GM12878 (cell line): ENCODE measurements at places on chromosomes 16 and 17. TPM values are rescaled to one million over a fixed set of nuclear protein-coding genes. Genes with fewer than 3 reads are reported as not detected.
A peak's percentile ranks its signal among the peaks of the same experiment; 100 is the strongest.

Gene GGT6
- 0.16 and 0.26 TPM in 2 replicates for total RNA-seq

DNA sequence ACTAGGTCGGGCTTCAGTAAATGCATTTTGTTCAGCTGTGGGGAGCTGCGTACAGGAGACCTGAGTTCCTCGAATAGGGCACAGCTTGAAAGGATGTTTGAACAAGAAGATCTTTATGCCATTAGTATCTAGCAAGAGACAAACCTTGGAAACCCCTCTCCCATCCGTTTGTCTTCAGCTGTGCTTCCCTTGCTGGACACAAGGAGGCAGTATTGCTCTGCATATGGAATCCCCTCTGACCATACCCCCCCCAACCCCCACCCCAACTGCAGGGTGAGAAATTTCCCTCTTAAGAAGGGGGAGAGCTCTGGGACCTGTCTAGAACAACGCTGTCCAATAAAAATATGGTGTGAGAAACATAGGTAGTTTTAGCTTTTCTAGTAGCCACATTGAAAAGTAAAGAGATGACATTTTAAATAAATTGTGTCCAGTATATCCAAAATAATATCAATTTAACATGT lies 1.6 kb downstream of the MRM1 start:
- no peaks in the 10 kb centered on the region for H3K27me3 ChIP-seq
- H3K27ac ChIP-seq = 0 out of 2 replicates have a peak overlapping the region, but pooled peaks have one; percentile 90
- H3K4me1 ChIP-seq = peaks cover 13% of the 10 kb centered on the region

- peaks cover 9% of the 10 kb centered on the region; the same call in 1 of the 2 replicates for H3K36me3 ChIP-seq
- H3K27ac ChIP-seq = no peak overlapping the region
- no peaks in the 10 kb centered on the region for H3K27me3 ChIP-seq
Observed at GRCh38 chr17:46730026-46730425, 88.5 kb downstream of the WNT3 start.

DNA sequence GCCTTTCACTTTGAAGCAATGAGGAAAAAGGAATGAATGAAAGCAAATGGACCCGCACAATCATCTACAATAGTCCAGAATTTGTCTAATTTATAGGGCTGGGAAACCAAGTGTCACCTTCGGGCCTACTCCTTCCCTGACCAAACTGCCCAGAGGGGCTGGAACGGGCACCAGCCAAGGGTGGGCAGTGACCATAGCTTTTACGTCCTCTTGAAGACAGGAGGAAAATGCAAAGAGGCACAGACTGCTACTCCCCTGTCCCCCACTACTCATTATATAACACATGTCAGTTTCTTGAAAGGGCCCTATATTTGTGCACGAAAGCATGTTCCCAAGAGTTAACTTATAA lies 122.3 kb downstream of the ZFHX3 start:
- H3K36me3 ChIP-seq = no peaks in the 10 kb centered on the region
- no peaks in the 10 kb centered on the region for H3K4me1 ChIP-seq
- H3K27me3 ChIP-seq = no peaks in the 10 kb centered on the region
- H3K4me3 ChIP-seq = no peak overlapping the region
- DNase-seq = no peak
- no peak overlapping the region for H3K27ac ChIP-seq

DNA sequence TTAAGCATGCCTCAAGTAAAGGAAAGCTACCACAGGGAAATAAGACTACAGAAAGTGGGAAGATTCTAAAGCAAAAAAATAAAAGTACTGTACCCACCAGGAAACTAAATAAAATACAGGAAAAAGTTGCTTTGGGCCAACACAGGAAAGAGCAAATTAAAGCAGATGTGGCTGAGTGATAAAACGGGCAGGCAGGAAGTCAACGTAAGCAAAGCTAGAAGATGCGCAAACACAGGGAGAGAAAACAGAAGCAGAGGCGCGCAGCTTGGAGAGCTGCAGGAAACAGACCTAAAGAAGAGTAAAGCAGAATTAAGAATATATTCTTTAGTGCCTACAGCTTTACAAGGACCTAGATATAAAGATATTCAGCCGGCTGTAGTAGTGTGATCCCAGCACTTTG lies 21.7 kb downstream of the USP36 start:
- H3K4me3 ChIP-seq = no peak overlapping the region
- no peak for DNase-seq
- H3K36me3 ChIP-seq = peaks cover 54% of the 10 kb centered on the region
- no peaks in the 10 kb centered on the region for H3K4me1 ChIP-seq
